ENCODE measurements at places on chromosomes 6 and 20. TPM values are rescaled to one million over a fixed set of nuclear protein-coding genes. Genes with fewer than 3 reads are reported as not detected.

The NOX3 gene
- 2.2 TPM for polyA plus RNA-seq

The HLA-DMB gene
- polyA plus RNA-seq, result 9.1 TPM

The SGK1 gene
- 84.7 TPM for polyA plus RNA-seq

The PAQR8 gene
- polyA plus RNA-seq, result 14.6 TPM

The KATNA1 gene
- polyA plus RNA-seq, result 30.3 TPM

The PAK5 gene
- polyA plus RNA-seq, result 0.60 TPM

The CST3 gene
- polyA plus RNA-seq, result 135 TPM

GRCh38 chr6:16985513-16986284 lies 116.2 kb upstream of the STMND1 start:
- DNase-seq, result no peak

DNA sequence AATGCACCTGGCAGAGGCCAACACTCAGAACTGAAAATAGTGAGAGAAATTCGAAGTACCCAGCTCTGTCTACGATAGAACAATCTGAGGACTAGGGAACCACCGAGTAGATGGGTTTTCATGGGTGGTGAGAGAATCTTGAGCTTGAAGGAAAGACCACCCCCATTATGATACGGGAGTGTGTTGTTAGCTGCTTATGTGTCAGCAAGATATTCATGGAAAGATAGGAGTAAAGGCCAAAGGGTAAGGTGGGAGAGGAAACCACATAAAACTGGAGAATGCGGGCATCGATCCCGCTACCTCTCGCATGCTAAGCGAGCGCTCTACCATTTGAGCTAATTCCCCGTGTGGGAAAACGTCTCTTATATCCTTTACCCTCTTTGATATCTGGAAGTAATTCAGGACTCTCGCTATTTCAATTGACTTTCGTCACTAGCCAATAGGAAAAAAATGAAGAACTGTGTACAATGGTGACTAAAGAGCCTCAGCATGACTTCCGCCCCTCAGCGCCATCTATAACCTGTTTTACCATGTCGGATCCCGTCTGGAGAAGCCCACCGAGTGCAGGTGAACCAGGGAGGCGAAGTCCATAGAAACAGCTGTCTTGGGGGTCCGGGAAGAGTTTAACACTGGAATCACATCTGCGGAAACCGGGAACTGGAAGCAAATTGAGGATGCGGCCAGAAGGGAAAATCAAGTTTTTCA lies 25.0 kb upstream of the ABT1 start:
- no peak for DNase-seq
